ENCODE measurements at places on chromosomes 5 and 9. TPM values are rescaled to one million over a fixed set of nuclear protein-coding genes. Genes with fewer than 3 reads are reported as not detected.

GRCh38 chr9:27933210-27934025, 360.1 kb upstream of the C9orf72 start:
- no peaks in the 10 kb centered on the region for H3K36me3 ChIP-seq
- no peak overlapping the region for H3K4me3 ChIP-seq
- H3K4me1 ChIP-seq = no peaks in the 10 kb centered on the region
- H3K27me3 ChIP-seq = no peaks in the 10 kb centered on the region

DNA sequence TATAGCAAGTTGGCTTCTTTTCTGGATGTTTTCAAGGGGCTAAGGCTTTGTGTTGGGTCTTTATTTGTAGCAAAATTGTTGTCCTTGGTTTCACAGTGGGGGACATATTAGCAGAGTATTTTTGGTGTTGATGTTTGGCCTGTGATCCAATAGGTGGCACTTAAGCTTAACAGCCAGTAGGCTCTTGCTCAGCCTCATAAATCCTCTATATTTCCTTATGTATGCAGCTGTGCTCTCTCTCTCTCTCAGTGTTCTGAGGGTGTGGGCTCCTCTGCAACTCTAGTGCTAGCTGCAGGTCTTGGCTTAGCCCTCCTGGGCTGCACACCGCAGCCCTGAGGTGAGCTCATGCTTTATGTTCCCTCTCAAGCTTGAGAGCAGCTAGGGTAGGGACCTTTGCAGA, 195.0 kb upstream of the GHR start:
- no peaks in the 10 kb centered on the region for H3K4me1 ChIP-seq
- no peak for DNase-seq
- no peak overlapping the region for H3K27ac ChIP-seq
- no peaks in the 10 kb centered on the region for H3K27me3 ChIP-seq

DNA sequence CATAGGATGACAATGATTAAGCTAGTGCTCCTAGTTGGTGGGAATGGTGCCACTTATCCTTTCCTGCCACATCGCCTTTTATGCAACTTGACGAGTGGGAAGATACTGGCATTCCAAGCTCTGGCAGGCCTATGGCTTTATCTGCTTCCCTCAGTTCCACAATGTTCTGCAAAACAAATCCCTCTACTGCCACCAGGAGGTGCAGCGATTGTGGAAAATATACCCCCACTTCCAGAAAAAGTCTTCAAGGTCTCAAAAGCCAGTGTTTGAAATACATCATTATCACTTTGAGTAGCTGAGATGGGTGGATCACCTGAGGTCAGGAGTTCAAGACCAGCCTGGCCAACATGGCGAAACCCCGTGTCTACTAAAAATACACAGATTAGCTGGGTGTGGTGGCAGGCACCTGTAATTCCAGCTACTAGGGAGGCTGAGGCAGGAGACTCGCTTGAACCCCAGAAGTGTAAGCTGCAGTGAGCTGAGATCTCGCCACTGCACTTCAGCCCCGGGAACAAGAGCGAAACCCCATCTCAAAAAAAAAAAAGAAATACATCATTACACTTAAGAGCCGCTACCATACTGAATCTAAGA, 3.4 kb downstream of the CLINT1 start:
- peaks cover 4% of the 10 kb centered on the region for H3K36me3 ChIP-seq
- no peak overlapping the region for H3K27ac ChIP-seq
- no peak for DNase-seq
- peak overlapping the region; percentile 21 for H3K4me3 ChIP-seq
- H3K27me3 ChIP-seq = no peaks in the 10 kb centered on the region
- H3K4me1 ChIP-seq = peaks cover 55% of the 10 kb centered on the region

- peaks cover 18% of the 10 kb centered on the region for H3K4me1 ChIP-seq
- no peaks in the 10 kb centered on the region for H3K36me3 ChIP-seq
- H3K27ac ChIP-seq = peak overlapping the region; percentile 36
- H3K4me3 ChIP-seq = peak overlapping the region; percentile 71
Measured at GRCh38 chr5:160451281-160451680, 29.6 kb downstream of the PTTG1 start.

Gene OR13C8
- polyA plus RNA-seq = not detected

Gene PROB1
- 0.51 TPM for polyA plus RNA-seq

Gene NR2F1
- not detected for polyA plus RNA-seq

Measured in CD4-positive, CD25-positive, alpha-beta regulatory T cell (primary cell).